ENCODE measurements at places on chromosomes 2 and 18.

- no peak for DNase-seq
Observed at GRCh38 chr2:99617811-99618210, 128.0 kb upstream of the REV1 start.

GRCh38 chr2:55148269-55148668 lies 83.8 kb downstream of the CLHC1 start:
- DNase-seq: peak; percentile 65

- DNase-seq: no peak
Observed at GRCh38 chr2:434625-435024, 146.7 kb upstream of the ALKAL2 start.

DNA sequence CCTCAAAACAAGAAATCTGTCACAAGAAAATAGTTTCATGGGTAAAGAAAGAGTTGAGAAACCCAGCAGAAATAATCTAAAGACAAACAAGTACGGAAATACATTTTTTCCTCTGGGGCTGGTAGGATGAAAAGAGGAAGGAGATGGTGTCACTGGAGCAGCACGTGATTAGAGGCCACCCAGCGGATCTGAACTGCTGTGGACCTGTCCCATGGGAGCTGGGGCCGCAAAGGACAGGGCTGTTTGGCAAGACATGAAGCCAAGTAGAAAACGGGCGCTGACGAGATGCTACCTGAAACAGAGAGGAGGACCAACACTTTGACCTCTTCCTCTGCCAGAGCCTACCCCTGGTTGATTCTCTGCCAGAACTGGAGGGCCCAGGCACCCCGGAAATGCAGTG lies 295.4 kb upstream of the ATP5MC3 start:
- DNase-seq: no peak

GRCh38 chr2:207796585-207797350 lies 27.1 kb upstream of the FZD5 start:
- peak; percentile 35 for DNase-seq

DNA sequence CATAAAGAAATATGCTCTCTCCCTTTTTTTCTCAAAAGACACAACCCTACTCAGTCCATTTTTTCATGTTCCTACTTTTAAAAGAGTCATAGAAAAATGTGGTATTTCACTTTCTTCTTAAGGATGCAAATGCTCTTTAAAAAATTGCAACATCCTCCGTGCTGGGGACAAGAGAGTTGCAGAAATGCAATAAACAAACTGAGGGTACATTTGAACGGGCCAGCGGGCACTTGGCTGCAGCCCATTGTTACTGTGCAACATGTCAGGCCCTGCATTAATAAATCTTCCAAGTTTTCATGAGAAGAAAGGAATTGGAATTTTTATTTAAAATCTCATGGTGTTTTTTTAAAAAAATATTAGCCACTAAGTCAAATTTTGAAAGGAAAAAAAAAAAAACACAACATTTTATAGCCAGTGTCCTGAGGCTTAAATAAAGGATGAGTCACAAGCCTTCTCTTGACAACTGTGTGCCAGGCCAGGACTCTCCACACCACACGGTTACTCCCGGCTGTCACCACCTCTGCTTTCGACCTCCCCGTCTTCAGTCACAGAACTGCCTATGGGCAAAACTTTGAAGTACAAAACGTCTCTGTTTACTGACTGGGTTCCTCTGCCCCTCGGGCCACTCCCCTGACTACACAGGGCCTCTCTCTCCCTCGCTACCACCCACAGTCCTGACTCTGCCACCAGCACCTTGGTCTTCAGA lies 57.5 kb upstream of the MFF start:
- peak; percentile 67 for DNase-seq

DNA sequence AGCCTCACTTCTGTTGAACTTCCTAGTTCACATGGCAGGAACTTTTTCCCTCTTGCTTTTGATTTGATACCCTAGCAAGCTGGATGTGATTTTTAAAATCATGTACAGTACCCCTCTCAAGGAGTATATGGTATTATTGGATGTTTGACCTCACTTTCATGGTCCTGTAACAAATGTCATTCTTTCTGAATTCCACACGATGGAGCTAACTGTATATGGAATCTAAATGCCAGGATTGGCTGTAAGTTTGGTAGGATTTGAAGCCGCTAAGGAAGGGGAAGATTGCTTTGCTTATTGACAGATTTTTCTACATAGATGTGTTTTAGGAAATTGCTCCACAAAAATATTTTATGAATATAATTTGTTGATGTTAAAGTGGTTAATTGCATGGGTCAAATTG lies 18.3 kb downstream of the MAIP1 start:
- DNase-seq: peak; percentile 86

GRCh38 chr2:71665168-71666093 lies 212.1 kb downstream of the DYSF start:
- DNase-seq: no peak

- DNase-seq: no peak
Observed at GRCh38 chr2:100905132-100905805, 85.3 kb downstream of the NPAS2 start.

GRCh38 chr2:135238651-135239050 lies 186.6 kb downstream of the RAB3GAP1 start:
- DNase-seq: no peak

GRCh38 chr2:147385600-147385999 lies 459.2 kb upstream of the ACVR2A start:
- DNase-seq: no peak

GRCh38 chr18:24317370-24317769 lies 80.3 kb downstream of the OSBPL1A start:
- no peak for DNase-seq

- DNase-seq: no peak
Observed at GRCh38 chr18:53135654-53136053, 795.7 kb downstream of the DCC start.

GRCh38 chr2:196170213-196170605 lies 1.2 kb downstream of the STK17B start:
- peak; percentile 81 for DNase-seq

DNA sequence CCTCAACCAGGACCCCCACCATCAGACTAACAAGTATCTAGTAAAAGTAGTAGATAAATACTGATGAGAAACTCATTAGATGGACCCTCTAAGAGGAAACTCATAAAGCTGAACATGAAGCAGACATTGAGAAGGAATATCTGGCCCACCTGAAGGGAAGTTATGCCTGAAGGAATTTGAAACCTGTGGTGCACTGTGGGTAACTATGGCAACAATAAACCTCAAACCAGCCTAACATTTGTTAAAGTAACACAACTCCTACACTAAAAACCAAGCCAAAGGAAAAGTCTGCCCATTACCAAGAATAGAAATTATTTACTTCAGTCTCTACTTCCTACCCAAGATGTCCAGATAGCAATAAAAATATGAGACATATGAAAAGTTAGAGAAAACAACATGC lies 43.4 kb downstream of the KIAA1328 start:
- no peak for DNase-seq

DNA sequence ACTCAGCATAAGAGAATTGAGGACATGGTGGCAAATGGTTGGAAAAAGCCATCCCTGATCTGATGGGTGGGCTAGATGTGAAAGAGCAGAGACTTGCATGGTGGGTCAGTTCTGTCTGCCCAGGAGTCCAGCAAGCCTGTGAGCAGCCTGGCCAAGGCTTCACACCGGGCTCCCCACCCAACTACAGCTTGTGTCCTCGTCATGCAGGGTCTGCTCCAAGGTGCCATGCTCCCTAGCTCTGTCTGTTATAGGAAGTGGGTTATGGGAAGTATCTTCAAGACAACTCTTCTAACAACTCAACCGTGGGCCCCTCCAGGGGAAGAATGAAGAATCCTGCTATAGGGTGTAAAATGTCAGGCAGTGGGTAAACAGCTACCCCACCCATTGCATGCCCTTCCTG lies 97.4 kb downstream of the ADD2 start:
- no peak for DNase-seq

DNA sequence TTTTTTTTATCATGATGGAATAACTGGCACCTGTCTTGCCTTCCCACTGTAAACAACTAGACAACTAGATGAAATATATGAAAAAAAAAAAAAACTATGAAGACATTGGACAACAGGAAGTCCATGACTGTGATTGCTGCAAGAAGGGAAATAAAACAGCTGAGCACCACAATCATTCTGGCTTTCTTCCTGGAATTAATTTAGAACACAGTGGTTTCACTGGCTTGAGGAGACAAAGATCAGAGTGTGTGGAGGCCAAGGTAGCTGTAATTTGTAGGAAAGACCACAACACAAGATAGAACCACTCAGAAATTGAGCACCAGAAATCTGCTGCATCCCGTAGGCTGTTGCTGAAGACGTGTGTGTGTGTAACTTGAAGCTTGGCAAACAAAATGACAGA lies 121.1 kb upstream of the PID1 start:
- DNase-seq: peak; percentile 49

- no peak for DNase-seq
Observed at GRCh38 chr2:240461471-240462072, 26.1 kb downstream of the GPC1 start.

DNA sequence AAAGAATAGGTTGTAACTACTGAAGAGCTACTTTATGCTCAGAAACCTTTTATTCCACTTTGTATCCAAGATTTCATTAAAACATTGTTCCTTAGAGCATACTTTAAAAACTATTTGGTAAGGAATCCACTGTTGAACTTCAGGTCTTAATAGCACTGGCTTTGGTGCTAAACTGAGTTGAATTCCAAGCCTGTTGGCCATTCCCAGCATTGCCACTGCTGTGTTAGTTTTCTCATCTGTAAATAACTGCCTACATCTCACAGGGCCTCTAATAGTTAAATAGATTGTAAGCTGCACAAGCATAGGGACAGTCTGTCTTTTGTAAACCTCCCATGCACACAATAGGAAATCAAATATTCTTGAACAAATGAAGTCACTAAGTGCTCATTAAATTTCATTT lies 86.6 kb downstream of the ORC4 start:
- DNase-seq: no peak

GRCh38 chr18:71304856-71305255 lies 1016.0 kb downstream of the SOCS6 start:
- no peak for DNase-seq

GRCh38 chr2:184646177-184646576 lies 47.8 kb downstream of the ZNF804A start:
- DNase-seq: peak; percentile 47

DNA sequence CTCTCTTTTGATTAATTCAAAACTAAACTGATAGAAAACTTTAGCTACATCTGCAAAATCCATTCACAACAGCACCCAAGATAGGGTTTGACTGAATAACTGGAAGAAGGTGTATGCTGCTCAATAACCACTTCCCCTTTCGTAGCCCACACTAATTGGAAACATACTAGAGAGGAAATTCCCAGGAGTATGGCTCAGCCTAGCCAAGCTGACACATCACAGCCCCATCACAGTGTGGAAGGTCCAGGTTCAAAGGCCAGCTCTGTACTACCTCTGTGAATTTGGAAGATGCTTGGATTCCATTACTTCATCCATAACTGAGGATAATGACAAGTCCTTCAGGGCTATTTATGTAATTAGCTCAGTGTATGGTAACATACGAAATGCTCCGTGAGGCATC lies 185.4 kb downstream of the FBXO15 start:
- no peak for DNase-seq

- peak; percentile 77 for DNase-seq
Observed at GRCh38 chr2:222864296-222864695, 3.5 kb downstream of the ACSL3 start.

GRCh38 chr2:239882331-239882732 lies 142.8 kb downstream of the NDUFA10 start:
- DNase-seq: peak; percentile 8
